T-helper 17 cell (primary cell): ENCODE measurements at places on chromosomes 13 and 19. TPM values are rescaled to one million over a fixed set of nuclear protein-coding genes. Genes with fewer than 3 reads are reported as not detected.

Gene ACP7
- total RNA-seq = not detected

Gene MED26
- total RNA-seq = 41.8 TPM

Gene SULT2A1
- total RNA-seq = not detected

Gene PLIN4
- total RNA-seq = not detected

Gene ZNF880
- total RNA-seq = 11.0 TPM

Gene IGSF23
- not detected for total RNA-seq

Gene ZNF560
- total RNA-seq = not detected

Gene WDR18
- 18.2 TPM for total RNA-seq
